ENCODE measurements at places on chromosomes 1 and 21.

DNA sequence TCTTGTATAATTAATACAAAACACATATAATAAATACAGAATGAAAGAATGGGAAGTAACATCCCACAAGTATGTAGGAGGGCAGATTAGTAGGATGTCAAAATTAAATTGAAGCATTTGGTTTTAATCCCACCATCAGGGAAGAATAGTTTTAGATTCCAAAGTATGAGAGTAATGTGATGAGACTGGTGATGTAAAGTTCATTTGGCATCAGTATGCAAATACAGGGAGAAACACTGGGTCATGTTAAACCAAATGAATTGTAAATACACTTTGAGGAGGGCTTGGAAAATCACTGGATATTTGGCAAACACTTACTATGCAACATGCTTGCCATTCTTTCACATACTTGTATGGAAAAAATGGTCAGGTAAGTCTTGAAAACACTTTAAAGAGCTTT is 358.8 kb downstream of the DPYD start:
- peak; percentile 56 for DNase-seq

DNA sequence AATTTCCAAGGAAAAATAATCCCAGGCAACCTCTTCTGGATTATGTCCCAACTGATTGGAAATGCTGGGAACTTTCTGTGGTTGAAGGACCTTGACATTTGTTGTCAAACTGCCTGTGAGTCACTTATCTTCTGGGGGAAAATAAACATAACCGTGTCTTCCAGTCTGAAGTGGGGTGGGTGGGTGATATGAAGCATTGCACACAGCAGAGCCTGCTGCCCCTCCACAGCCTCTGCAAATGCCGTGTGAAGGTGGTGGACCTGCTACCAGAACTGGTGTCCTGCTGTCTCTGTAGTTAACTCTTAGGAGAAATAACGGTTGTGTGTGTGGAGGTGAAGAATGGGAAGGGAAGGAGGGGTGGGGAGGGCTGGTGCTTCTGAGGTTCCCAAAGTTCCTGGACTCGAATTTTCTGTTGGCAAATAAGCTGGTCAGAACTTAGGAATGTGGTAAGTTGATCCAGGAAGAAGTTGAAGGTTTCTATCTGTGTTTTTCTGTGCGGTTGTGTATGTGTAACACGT is 23.2 kb downstream of the GALNT2 start:
- peak; percentile 82 for DNase-seq

- no peak for DNase-seq
These were observed 182.6 kb upstream of the LYPLAL1 start for GRCh38 chr1:218991089-218991488.

- peak; percentile 66 for DNase-seq
These were observed 163.7 kb downstream of the NTPCR start for GRCh38 chr1:233114159-233114558.

DNA sequence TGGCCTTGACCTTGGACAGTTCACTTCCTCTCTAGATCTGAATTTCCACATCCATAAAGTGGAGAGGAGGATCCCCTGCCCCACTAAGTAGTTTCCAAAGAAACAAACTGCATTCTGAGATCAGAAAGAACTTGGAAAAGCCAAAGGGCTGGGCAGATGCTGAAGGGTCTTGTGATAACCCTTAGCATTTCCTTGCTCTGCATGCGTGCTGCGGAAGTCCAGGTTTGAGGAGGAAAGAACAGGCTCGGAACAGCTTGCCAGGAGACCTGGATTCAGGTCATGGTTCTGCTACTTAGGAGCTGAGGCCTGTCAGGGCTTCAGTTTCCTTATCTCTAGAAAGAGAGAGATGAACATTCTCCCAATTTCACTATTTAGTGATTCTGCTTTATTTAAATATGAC is 27.2 kb downstream of the IGFN1 start:
- no peak for DNase-seq

GRCh38 chr1:94714552-94714951 is 105.6 kb upstream of the SLC44A3 start:
- no peak for DNase-seq

DNA sequence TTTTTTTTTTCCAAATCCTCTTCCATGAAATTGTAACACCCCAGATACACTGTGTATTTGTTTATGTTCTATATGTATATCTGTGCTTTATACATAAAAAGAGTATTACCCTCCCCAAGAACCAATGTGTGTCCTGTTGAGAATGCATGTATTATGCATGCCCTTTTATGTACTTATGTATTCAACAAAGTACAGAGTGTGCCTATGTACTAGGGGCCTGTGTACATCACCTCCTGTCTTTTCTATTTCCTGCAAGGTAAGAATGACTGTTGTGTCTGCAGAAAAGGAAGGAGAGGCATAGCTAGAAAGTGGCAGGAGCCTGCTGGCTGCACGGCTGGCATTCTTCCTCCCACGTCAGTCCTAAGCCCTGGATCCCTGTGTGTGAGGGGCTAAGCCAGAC is 7.0 kb downstream of the TMEM61 start:
- DNase-seq, result no peak

DNA sequence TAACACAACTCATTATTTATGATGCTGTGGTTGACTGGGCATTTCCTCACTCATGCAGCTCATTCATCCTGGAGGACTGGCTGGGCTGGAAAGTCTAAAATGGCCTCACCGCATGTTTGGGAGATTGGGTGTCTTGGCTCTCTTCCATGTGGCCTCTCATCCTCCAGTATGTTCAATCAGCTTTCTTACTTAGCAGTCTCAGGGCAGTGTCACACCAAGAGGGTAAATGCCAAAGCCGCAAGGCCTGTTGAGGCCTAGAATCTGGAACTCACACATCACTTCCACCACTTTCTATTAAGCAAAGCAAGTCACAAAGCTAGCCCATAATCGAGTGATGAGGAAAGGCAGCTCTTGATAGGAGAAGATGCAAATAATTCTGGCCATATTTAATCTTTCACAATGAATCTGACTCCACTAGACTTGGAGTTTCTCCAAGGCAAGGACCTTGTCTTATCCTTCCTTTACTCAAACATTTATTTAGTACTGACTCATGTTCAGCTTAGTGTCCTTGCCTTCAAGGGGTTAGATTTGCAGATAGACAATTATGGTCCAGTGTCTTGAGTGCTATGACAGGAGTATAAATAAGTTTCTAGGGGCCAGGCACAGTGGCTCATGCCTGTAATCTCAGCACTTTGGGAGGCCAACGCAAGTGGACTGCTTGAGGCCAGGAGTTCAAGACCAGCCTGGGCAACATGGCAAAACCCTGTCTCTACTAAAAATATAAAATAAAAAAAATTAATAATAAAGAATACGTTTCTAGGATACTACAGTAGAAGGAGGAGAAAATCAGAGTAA is 45.1 kb downstream of the TMEM53 start:
- DNase-seq, result peak; percentile 95

- peak; percentile 59 for DNase-seq
These were observed 166.7 kb downstream of the CLIC6 start for GRCh38 chr21:34835526-34835925.

DNA sequence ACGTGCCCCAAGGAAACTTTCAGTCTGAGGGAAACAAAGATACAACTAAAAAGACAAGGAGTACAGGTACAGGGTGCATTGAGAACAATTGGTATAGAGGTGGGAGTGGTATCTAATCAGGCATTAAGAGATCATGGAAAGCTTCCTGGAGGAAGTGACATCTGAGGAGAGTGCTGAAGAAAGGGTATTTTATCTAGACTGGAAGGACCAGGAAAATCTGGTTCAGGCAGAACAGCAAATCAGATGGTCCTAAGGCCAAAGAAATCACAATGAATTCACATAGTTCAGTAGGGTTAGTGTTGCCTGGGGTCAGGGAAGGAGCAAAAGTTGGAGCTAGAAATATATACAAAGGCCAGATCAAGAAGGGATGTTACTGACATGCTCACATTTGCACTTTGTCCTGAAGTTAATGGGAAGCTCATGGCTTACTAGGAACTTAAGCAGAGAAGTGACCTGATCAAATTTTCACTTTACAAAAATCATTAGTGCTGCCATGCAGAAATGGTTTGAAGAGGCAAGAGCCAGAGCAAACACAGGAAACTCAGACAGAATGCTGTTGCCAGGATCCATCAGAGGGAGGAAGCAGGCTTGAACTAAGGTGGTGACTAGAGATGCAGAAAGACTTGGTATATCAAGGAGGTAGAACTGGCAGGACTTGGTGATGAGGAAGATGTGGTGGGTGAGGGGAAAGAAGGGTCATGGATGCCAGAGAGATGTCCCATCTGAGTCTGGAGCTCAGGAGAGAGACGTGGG is 14.5 kb upstream of the CTTNBP2NL start:
- no peak for DNase-seq

- DNase-seq, result no peak
These were observed 104.7 kb downstream of the ST6GALNAC3 start for GRCh38 chr1:76179219-76179698.

DNA sequence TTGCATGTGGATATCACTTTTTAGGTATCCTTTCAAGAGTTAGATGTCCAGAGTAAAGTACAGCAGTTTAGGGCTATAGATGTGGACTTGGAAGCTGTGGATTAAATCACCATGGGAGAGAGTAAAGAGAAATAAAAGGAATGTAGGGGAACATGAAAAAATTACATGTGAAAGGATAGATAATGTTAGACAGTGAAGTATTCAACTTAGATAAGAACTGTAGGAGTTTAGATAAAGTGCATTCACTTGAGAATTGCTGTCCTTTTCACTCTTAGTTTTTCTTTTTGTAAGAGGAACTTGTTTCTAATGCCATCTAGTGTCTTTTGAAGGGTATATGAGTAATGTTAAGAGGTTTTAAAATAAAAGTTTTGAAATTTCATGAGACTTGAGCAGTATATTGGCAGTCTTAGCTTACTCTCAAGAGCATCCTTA is 40.1 kb downstream of the MAST2 start:
- peak; percentile 82 for DNase-seq

DNA sequence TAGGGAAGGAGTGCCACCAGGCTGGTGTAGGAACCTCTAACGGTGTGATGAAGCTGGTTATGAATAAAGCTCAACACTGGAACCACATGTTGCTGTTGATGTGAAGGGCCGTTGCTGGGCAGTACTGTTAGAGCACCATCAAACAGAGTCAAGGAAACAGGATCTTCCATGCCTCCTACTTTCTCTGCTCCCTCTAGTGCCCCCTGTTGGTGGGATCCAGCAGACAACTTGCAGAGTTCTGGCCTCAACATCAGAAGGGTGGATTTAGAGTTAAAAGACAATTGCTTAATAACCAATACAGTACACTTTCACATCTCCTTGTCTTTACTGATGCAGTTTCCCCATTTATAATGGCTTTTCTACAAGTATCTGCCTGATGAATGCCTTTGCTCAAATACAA is 336.4 kb downstream of the NTNG1 start:
- no peak for DNase-seq

- no peak for DNase-seq
These were observed 43.7 kb upstream of the ZNF281 start for GRCh38 chr1:200453553-200453905.

DNA sequence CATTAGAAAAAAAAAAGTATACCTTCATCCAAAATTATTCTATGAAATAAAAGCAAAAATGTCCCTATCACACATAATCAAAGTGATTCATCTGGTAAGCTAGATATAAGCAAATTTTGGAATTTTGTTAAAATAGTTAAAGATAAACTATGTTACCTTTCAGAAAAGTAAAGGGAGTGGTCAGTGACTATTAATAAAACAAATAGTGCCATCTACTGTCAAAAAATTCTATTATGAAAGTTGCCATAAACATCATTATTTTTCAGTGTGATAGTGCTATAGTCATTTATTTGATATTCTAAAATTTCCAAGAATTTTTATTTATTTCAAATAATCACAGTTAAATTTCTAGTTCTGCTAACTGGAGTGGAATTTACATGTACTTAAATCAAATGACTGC is 803.7 kb downstream of the KCNT2 start:
- DNase-seq, result no peak

DNA sequence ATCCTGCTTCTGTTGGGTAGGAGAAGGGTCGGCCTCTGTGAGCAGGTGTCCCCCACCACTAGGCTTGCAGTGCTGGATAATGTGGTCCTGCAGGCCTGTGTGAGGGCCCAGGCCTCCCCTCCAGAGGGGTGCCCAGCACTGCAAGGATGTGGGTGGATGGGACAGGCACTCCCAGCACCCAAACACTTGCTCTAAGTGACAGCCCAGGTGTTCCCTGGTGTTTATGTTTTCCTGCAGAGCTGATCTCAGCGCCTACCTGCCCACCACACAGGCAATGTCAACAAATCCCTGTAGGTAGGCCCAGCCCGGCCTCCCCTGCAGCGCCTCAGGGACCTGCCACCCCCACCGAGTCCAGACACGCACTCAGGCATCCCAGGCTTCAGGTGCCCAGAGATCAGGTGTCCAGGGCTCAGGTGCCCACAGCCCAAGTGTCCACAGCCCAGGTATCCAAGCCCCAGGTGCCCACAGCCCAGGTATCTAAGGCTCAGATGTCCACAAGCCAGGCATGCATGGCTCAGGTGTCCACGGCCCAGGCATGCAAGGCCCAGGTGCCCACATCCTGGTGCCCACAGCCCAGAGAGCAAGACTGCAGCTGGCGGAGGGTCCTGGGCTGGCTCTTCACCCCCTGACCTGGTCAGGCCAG is 59.2 kb downstream of the WNT9A start:
- no peak for DNase-seq

DNA sequence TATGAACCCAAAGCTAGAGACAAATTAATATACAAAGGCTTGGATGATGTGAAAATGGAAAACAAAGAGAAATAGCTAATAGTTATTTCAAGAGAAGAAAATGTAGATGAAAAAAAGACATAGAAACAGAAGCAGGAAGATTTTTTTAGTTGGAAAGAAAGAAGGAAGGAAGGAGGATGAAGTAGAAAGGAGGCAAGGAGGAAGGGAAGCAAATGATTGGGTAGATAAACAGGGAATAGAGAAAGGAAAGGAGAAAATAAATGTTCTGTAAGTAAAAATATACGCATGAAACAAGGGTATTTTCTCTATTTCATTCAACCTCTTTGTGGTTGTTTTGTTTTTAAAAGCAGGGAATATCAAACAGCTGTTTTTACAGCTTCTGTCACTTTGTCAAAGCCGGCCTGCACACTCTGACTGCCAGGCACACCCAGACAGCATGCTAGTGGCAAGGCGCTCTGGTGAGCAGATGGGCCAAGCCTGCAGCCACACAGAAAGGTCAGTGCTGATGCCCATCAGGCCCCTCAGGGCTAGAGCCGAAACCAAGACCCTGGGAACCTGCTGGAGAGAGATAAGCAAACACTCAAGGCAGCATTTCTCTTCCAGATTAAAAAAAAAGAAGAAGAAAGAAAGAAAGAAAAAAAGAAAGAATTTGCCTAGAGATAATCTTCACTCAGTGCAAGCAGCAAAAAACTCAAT is 72.9 kb upstream of the CTTNBP2NL start:
- no peak for DNase-seq

- DNase-seq, result no peak
These were observed 65.6 kb upstream of the CD1D start for GRCh38 chr1:158115126-158115525.

Data from fibroblast of the aortic adventitia (primary cell).